ENCODE measurements at places on chromosomes 7 and 10. TPM values are rescaled to one million over a fixed set of nuclear protein-coding genes. Genes with fewer than 3 reads are reported as not detected.
A peak's percentile ranks its signal among the peaks of the same experiment; 100 is the strongest.

- no peak for DNase-seq
These were observed 498.7 kb upstream of the C7orf33 start for GRCh38 chr7:148091882-148092281.

- no peak for DNase-seq
These were observed 6.9 kb upstream of the PSMG3 start for GRCh38 chr7:1576521-1577253.

GRCh38 chr10:49361735-49362568 is 33.9 kb downstream of the DRGX start:
- no peak for DNase-seq

- DNase-seq = no peak
These were observed 51.2 kb upstream of the CFAP46 start for GRCh38 chr10:132993271-132994184.

GRCh38 chr10:93595378-93596161 is 5.5 kb downstream of the RBP4 start:
- DNase-seq = no peak

- peak; percentile 63 for DNase-seq
These were observed 30.0 kb upstream of the PRKAR1B start for GRCh38 chr7:756928-757560.

DNA sequence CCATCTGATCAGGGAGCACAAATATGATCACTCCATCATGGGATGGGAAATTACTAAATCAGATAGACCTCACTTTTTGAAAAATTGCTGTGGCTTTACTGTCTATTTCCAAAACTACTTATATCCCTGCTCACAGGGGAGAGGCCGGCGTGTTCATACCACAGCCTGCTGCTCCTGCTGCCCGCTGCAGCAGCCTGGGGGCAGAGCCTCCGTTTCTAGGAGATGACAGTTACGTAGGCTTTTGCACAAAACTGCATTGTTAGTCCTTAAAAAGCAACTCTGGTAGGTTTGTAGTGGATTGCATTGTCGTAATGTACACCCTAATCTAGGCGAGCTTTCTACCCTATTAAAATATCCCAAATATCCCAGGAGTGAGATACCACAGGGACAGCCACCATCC is 203.7 kb downstream of the EBF3 start:
- peak; percentile 32 for DNase-seq

- DNase-seq = no peak
These were observed 14.6 kb upstream of the AQP1 start for GRCh38 chr7:30896783-30897637.

GRCh38 chr10:97168645-97169044 is 17.1 kb downstream of the SLIT1 start:
- no peak for DNase-seq

DNA sequence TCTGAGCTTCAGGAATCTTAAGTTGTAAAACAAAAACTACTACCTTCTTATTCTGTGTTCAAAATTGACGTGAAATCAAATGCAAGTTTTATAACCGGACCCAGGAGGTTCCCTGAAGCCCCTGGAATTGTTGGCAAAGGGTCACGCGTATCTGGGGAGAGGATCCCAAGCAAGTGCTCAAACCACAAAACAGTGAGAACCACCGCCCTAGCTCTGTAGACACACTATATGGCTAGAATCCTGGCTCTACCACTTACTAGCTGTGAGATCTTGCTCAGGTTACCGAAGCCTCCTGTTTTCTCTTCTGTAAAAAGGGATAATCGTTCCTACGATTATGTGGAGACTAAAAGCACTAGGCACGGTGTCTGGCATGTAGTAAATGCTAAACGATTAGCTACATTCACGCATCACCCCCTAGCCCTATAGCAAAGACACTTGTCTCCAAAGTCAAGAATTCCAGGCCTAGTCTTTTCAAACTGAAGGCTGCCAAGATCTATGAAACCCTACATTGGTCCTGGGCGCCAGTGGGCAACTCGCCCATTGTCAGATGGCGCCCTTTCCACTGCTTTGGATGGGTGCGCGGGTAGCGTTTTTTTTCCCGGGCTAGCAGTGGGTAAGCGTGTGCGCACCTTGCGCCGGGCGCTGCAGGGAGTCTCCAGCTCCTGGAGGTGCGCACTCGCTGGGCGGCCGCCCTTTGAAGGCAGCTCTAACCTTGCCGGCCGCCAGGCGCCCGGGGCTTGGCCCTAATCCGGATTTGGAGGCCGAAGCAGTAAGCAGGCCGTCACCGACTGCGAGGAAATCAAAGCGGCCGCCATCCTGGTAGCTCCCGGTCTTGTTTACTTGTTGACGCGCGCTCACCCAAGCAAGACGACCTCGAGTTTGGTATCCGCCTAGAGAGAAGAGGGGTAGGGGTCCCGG is 11.6 kb upstream of the NKX2-3 start:
- no peak for DNase-seq

- DNase-seq = no peak
These were observed 141.3 kb downstream of the JMJD1C start for GRCh38 chr10:63324495-63324854.

GRCh38 chr7:73586911-73587310 is 8.5 kb upstream of the TBL2 start:
- peak; percentile 64 for DNase-seq

DNA sequence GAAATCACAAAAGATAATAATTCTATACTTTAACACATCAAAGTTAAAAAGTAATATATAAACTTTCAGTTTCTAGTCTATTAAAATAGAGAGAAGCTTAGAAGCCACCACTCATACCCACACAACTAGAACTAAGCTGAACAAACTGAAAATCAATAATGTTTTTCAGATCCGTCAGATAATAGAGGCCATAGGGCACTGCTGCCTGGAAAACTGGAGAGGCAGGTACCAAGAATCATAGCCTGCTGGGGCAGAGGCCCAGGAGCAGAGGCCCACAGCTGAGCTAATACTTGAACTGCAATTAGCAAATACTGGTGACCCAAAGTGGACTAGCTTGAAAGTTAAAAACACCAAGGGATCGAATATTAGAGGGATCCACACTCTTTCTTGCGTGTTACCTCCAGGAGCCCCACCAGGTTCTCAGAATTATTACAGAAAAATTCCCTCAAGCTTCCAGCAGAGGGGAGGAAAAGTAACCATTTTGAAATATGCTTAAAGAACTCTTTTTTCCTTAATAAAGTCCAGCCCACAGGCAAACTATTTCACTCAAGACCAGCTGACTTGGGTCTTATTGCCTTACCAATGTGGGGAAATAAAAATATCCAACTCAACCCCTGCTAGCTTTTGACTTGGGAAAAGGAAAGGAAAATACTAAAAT is 774.1 kb upstream of the IGFBP3 start:
- DNase-seq = no peak

DNA sequence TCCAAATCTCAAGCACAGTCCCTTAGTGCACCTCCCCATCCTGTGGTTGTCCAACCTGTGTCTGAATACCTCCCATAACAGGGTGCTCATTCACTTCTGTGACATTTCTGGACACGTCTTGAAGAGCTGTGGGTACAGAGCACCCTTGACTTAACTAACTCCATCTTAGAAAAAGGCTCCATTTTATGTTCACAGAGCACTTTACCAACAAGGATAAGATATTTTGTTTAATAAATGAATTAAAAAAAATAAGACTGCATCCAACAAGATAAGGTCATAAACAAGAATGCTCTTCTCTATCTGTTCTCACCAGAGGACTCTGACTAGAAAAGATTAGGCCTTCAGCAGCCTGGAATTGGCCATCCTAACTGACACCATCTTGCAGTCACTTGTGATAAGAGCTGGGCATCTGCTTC is 335.2 kb upstream of the ZNF32 start:
- DNase-seq = no peak

DNA sequence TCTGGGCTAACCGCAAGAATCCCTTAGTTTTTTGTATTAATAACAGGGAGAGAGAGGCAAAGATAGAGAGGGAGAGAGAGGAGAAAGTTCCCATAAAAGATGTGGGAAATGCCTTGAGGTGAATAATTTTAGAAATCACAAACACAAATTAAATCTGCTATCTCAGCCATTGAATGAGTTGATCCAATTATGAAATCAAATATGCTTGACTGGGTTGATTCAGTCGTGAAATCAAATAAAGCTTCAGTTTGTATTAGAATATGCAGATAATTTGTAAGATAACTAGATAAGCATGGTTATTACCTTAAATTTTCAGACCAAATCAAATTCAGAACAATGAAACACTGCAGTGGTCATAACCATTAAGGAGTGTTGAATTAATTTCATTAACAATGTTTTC is 68.9 kb downstream of the SEMA3A start:
- no peak for DNase-seq

DNA sequence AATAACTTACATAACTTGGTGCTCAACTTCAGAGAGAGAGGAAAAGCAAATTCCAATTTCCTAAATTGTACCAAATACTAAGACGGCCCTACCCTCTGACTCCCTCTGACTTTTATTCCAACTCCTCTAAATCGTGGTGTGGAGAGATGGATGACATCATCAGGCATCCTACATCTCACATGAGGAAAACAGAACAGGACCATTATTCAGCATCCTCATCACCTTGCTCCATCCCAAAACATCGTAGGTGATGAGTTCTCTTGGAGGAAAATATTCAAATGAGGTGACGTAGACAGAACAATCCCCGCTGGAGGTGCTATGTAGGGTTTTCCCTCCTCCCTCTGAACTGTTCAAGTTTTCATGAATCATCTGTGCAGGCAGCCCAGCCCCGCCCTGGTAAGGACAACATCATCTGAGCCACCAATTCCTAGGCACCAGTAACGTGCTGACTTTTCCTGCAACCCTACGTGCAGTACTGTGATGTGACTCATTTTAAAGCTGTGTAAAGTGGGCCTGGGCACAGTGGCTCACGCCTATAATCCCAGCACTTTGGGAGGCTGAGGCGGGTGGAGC is 167.2 kb downstream of the CALN1 start:
- DNase-seq = no peak

DNA sequence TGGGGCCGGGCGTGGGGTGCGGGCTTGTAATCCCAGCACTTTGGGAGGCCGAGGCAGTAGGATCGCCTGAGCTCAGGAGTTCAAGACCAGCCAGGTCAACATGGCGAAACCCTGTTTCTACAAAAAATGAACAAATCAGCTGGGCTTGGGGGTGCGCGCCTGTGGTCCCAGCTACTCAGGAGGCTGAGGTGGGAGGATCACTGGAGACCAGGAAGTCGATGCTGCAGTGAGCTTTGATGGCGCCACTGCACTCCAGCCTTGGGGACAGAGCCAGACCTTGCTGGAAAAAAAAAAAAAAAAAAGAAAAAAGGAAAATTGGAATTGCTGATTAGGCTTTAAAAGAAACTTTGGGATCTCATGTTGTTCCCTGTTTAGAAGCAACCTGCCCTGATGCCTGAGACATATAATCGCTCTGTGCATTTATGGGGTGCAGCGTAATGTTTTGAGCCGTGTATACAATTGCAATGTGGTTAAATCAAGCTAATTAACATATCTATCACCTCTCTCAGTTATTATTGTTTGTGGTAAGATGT is 851 bp downstream of the AKR1E2 start:
- DNase-seq = no peak

- DNase-seq = no peak
These were observed 130.0 kb upstream of the LANCL2 start for GRCh38 chr7:55235115-55235514.

- no peak for DNase-seq
These were observed 241.6 kb downstream of the NSUN6 start for GRCh38 chr10:18409599-18410397.

- no peak for DNase-seq
These were observed 4.3 kb upstream of the STX1A start for GRCh38 chr7:73723813-73724212.

- no peak for DNase-seq
These were observed 55.4 kb downstream of the FAM241B start for GRCh38 chr10:69685426-69685801.

- no peak for DNase-seq
These were observed 2.4 kb downstream of the INPP5F start for GRCh38 chr10:119728172-119728800.

Gene STOX1
- total RNA-seq = 0.24 TPM

Gene AKR1E2
- 12.0 TPM for total RNA-seq

Gene ZNRF2
- 12.5 TPM for total RNA-seq

Gene GPR141
- total RNA-seq = 1.3 TPM

Gene CYP2C8
- 0.32 TPM for total RNA-seq

Data from posterior vena cava (tissue), 2 donors.